ENCODE measurements at places on chromosomes 7 and 10.
A peak's percentile ranks its signal among the peaks of the same experiment; 100 is the strongest.

- DNase-seq, result no peak
These were observed 1.5 kb upstream of the DLX5 start for GRCh38 chr7:97025983-97026714.

DNA sequence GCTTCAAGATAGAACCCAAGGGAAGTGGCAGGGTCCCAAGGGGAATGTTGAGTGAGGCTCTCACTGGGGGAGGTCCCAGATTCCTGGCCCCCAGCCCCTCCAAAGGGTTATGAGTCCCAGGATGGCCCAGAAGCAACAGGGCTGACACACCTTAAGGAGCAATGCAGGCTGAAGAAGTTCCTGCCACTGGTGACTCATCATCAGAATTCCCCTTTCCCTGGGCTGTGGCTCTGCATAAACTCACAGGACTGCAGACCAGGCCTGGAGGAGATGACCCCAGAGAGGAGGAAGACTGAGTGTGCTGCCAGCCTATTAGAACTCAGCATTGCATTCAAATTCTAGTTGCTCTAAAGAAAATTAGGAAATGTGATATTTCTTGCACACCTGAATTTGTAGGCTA, 126.7 kb downstream of the DPP6 start:
- DNase-seq, result no peak

DNA sequence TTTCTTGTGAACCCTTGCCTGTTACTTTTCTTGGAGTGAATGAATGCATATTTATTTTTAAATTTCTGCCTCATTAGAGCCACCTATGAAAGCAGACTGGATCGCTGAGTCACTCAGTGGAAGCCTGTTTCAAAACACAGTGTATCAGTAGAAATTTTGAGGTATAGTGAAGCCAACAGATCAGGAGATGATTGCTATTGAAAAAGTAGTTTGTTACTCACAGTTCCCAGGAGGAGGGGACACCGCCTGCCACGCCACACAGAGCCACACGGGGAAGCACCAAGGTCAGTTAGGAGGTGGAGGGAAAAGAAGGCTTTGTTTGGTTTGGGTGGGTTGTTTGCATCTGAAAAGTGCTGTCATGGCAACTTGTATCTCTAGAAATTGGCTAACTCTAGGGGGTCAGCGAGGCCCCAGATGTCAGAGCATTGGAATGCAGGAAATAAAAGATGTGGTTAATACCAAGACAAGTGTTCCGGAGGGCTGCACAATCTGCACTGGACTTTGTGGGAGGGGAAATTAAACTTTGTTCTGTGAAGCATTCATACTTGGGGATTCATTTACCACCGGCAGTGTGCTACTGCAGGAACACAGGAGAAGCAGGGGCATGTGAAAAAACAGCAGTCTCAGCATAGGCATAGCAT, 106.4 kb upstream of the SDK1 start:
- peak; percentile 16 for DNase-seq

DNA sequence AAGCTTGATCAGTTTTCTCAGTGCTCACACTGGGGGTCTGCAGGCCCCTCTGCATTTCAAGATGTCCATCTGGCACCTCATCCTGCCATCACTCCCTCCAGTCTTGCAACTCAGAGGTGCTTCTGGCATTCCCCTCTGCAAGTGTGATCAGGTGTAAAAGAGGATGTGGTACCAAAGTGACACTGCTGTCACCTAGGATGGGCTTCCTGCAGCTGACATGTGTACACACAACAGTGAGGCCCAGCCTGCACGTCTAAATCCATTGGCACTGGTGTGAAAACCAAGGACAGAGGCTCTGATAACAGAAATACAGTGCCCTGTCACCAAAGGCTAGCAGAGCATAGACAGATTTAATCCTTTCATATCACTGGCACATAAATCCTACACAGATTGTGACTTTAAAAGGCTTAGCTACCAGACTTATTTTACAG, 162.5 kb upstream of the CELF2 start:
- DNase-seq, result no peak

DNA sequence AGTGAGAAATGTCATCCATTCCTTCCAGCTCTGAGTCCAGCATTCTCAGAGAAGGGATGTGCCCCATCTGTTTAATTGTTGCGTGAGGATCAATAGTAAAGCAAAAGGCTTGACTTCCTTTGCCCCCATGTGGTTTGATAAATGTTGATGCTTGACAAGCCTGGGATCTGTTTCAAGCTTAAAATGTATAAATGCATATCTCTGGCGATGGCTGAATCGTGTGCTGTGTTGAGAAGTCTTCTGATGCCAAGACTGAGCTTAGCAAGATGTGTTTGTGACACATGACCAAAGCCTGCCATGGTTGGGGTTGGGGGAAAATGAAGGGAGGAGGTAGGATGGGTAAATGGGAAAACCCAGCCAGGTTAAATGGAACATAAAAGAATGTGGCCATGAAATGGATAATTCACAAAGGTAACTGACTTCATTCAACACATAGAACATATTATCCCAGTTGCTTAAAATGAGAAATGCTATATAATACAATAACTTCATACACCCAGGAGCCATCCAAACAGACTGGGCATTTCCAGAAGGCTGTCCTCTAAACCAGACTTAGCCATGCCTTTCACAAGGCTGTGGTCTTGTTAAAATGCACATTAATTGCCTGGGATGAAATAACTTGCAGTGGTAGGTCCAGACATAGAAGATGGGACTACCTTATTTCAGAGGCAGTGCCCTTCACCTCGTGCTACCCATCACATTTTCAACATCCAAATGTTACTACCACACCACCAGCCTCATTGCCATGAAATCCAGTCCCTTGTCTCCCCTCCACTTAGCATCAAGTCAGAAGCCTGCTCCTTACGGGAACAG, 147.3 kb upstream of the PDE1C start:
- DNase-seq, result no peak

GRCh38 chr7:135510592-135511183, 786 bp upstream of the CNOT4 start:
- no peak for DNase-seq

DNA sequence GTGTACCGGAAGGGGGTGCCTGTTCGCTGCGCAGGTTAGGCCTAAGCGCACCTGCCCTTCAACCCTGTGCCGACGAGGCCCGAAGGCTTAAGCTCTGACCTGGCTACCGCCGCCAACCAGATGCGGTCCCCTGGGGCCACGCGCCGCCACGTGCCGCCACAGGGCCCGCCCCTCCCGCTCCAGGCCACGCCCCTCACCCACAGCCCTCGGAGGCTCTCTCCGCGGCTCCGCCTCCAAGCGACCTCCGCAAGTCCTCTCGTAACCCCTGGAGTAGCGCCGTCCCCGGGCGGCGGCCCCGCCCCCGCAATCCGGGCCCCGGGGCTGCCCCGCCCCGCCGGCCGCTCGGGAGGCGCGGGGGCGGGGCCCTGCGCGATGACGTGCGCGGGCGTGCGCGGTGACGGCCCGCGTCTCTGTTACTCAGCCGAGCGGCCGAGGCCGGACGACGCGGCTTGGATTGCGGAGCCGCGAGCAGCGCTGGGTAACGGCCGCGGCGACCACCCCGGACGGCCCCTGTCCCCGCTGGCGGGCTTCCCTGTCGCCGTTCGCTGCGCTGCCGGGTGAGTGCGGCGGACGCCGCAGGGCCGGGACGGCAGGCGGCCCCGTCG, at the start of gene MAPK8:
TSS of gene MAPK8 (plus strand) at position 413 of the 605 bp plus-strand sequence. CDS start 94,984 bp downstream, outside the sequence.
- DNase-seq, result peak; percentile 88

DNA sequence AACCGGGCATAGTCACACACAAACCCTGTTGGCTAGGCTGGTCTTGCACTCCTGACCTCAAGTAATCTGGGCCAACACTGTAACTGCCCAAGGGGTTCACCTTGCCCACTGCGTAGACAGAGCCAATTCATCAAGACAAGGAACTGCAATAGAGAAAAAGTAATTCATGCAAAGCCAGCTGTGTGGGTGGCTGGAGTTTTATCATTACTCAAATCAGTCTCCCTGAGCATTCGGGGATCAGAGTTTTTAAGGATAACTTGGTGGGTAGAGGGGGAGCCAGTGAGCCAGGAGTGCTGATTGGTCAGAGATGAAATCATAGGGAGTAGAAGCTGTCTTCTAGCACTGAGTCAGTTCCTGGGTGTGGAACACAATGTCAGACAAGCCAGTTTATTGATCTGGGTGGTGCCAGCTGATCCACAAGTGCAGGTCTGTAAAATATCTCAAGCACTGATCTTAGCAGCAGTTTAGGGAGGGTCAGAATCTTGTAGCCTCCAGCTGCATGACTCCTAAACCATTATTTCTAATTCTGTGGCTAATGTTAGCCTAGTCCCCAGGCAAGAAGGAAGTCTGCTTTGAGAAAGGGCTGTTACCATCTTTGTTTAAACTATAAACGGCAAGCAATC, 15.6 kb upstream of the FXYD4 start:
- peak; percentile 68 for DNase-seq

- DNase-seq, result no peak
These were observed 296.8 kb downstream of the PCLO start for GRCh38 chr7:82865856-82866255.

DNA sequence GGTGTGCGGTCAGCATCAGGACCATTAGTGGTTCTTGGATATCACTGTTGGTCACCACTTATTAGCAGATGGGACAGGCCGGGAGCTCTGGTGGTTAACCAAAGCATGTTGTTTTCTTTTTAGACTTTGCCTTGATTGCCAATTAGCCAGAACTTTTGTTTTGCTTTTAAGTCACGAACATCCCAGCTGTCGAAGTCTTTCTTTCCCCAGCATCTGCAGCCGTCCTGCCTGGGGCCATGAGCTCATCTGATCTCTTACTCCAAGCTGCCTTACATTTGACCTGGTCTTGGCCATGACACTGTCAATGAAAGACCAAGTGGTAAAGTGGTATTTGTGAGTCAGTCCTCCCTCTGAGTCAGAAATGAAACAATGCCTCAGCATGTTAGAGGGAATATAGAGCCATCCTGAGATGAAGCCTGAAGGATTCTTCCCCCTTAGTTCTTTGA, 53.9 kb upstream of the CREB5 start:
- DNase-seq, result peak; percentile 95

GRCh38 chr10:131898061-131898460, 2.7 kb upstream of the PPP2R2D start:
- DNase-seq, result no peak

DNA sequence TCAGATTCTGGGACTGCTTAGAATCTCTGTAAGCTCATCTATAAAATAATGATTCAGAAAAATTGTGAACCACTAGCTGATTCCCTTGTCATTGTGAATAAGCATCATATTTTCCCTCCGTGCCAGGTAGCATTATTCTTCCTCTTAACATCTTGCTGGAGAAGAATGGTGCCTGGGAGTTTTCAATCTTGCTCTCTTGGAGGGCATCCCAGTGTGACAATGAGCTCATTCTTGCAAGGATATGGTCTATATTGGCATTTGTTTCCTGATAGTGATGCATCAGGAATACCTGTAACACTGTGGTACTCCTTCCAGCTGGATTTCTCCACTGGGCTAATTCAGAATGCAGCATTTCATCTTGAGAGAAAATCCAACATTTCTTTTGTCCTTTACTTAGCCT, 126.4 kb upstream of the ITGB1 start:
- no peak for DNase-seq

DNA sequence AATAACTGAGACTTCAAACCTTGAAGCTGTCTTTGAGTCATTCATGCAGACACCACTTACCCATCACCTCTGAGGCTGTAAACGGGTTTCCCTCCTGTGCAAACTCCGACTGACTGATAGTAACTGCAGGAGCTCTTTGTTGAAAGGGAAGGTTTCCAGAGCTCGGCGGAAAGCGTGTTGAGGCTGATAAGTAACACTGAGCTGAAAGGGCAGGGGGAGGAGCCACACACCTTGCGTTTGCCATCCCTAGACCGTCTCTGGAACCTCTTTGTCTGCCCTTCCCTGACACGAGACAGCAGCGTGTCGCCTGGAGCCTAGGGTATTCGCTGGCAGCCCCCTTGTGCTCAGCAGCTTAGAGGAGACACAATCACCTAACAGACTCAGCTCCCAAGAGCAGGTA, 134.0 kb downstream of the PAXIP1 start:
- no peak for DNase-seq

- no peak for DNase-seq
These were observed 401.5 kb downstream of the REEP3 start for GRCh38 chr10:63922468-63923284.

DNA sequence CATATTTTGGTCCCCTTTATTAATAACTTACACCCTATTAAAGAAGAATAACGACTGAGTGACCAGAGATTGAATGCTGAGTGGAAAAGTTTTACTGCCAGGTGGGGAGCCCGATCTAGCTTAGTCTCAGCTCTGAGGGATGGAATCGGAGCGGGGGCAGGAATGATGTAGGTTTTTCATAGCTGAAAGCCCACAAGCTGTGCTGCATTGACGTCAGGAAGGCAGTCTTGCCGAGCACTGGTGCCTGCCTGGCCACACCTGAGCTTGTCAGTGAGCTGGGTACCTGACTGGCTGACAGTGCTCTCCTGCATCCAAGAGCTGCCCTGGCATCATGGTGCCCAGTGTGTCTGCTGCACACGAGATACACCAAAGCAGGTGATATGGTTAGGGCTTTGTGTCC, 34.8 kb downstream of the GRK5 start:
- DNase-seq, result no peak

DNA sequence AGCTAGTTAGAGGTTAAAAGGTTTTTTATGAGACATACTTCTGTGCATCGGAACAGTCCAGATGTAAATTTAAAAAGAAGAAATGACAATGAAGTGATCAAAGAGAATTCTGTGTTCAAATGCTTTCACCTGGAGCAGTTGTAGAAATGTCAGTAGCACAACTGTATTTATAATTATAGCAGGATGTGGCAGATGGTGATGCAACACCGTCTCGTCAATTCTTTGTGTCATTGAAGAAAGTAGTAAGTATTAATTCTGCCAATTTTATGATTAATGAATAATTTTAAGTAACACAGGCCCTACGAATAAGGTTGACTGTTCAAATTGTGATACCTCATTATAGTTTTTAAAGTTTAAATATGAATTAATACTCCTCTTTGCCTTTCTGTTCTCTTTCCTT, 171.1 kb downstream of the ADK start:
- no peak for DNase-seq

- no peak for DNase-seq
These were observed 948 bp downstream of the ZNF485 start for GRCh38 chr10:43607199-43607573.

DNA sequence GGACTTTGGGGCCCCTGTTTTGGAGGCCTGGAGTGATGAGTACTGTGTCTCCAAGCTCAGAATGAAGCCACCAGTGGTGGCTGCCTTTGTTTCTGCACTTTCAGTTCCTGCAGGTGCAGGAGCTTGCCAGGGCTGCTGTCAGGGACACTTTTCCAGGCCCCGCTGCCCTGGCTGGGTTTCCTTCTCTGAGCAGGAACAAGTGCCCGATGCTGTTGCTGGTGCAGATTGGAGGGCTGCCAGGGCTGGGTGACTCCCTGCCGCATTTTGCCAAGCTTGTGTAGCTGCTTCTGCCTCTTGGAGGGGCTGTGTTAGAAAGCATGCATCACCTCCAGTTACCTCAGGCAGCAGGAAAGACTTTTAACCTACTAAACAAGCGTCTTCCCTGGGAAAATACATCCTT, 211.1 kb downstream of the MGMT start:
- peak; percentile 14 for DNase-seq
